ENCODE measurements at places on chromosomes 4 and X. TPM values are rescaled to one million over a fixed set of nuclear protein-coding genes. Genes with fewer than 3 reads are reported as not detected.

GRCh38 chr4:120007191-120007871, 59.3 kb downstream of the MAD2L1 start:
- H3K4me1 ChIP-seq, result no peaks in the 10 kb centered on the region
- no peak for DNase-seq
- no peaks in the 10 kb centered on the region for H3K36me3 ChIP-seq
- no peak overlapping the region for H3K4me3 ChIP-seq
- H3K27me3 ChIP-seq, result peaks cover 2% of the 10 kb centered on the region
- H3K27ac ChIP-seq, result no peak overlapping the region

- DNase-seq, result no peak
- H3K27ac ChIP-seq, result no peak overlapping the region
- H3K27me3 ChIP-seq, result peaks cover 22% of the 10 kb centered on the region
- H3K4me1 ChIP-seq, result peaks cover 7% of the 10 kb centered on the region
- no peak overlapping the region for H3K4me3 ChIP-seq
These were observed 18.7 kb upstream of the DDIT4L start for GRCh38 chr4:100208964-100209363.

DNA sequence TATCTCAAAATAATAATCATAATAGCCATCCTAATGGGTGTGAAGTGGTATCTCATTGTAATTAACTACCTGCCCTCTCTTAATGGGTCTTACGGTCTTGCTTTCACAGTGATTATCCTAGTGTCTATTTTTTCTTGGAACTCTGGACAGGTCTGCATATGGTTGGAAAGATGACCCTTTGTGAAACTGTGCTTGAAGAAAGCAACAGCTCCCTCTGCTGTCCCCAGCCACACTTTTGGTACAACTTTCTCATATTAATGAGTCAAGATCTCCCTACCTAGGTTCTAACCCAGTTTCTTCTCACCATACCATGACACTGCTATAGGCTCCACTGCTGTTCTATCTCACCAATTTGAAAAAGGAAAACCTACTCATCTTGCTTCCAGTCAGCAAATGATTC, 2.4 kb downstream of the TFDP3 start:
- H3K4me3 ChIP-seq, result no peak overlapping the region
- DNase-seq, result no peak
- H3K27ac ChIP-seq, result no peak overlapping the region
- no peaks in the 10 kb centered on the region for H3K4me1 ChIP-seq

- DNase-seq, result no peak
- H3K27me3 ChIP-seq, result no peaks in the 10 kb centered on the region
- no peak overlapping the region for H3K4me3 ChIP-seq
- H3K27ac ChIP-seq, result no peak overlapping the region
- peaks cover 7% of the 10 kb centered on the region for H3K4me1 ChIP-seq
These were observed 25.2 kb downstream of the LETM1 start for GRCh38 chr4:1830642-1831228.

GRCh38 chr4:80295826-80296225, 29.4 kb downstream of the FGF5 start:
- H3K27ac ChIP-seq, result no peak overlapping the region
- no peak overlapping the region for H3K4me3 ChIP-seq
- no peaks in the 10 kb centered on the region for H3K4me1 ChIP-seq
- DNase-seq, result no peak

The SPIN2B gene
- 10.4 TPM for total RNA-seq

GRCh38 chr4:124105212-124105611, 607.3 kb downstream of the ANKRD50 start:
- no peak for DNase-seq
- H3K36me3 ChIP-seq, result no peaks in the 10 kb centered on the region
- no peak overlapping the region for H3K4me3 ChIP-seq
- no peaks in the 10 kb centered on the region for H3K27me3 ChIP-seq

DNA sequence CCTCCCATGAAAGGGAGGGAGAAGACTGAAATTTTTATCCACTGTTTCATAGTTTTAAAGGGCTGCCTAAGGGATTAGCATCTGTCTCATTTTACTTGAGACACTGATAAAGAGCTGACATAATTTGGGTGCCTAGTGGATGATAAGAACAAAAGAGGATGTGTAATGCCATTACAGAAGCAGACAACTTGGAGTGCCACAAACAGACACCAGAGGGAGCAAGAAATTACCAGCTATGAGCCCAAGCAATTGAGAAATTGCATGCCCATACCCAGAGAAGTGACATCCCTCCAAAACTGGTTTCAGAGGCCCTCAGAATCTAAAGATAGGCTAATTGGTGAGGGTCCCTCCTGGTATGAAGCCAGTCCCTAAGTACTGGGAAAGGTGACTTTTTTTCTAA, 38.5 kb upstream of the POU3F4 start:
- DNase-seq, result no peak
- H3K4me1 ChIP-seq, result no peaks in the 10 kb centered on the region
- H3K36me3 ChIP-seq, result no peaks in the 10 kb centered on the region

The TAF7L gene
- not detected for total RNA-seq

The LANCL3 gene
- 0.30 TPM for total RNA-seq

GRCh38 chr4:75343333-75343732, 170.9 kb downstream of the RCHY1 start:
- H3K36me3 ChIP-seq, result no peaks in the 10 kb centered on the region
- no peak for DNase-seq
- H3K27ac ChIP-seq, result no peak overlapping the region
- no peaks in the 10 kb centered on the region for H3K4me1 ChIP-seq

DNA sequence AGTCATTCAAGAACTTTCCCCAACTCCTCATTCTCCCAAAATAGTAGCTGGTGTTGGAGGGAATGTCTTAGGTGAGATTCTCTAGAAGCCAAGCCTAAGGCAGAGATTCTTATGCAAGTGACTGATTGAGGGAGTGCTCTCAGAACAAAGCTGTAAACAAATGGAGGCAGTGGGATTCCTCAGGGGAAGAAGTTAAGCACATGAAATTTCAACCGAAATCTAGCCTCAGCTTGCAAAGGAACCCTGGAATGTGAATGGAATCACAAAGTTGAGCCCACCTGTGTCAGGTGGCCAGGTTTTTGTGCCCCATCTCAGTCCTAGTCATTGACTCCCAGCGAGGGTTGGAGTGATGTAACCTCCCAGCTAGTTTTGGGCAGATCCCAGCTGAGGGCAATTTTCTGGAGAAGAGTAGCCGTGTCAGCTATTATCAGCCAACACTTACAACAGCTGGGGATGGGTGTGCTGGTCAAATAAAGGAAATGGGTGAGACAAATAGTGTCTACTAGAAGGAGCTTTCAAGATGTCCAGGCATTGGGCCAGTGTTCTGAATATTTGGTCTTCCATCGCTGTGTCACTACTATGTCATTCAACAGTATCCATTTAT, 29.7 kb upstream of the FGF2 start:
- H3K36me3 ChIP-seq, result no peaks in the 10 kb centered on the region
- H3K27me3 ChIP-seq, result peaks cover 2% of the 10 kb centered on the region
- H3K27ac ChIP-seq, result no peak overlapping the region
- no peak overlapping the region for H3K4me3 ChIP-seq
- DNase-seq, result no peak

The DAPP1 gene
- 39.5 TPM for total RNA-seq

GRCh38 chrX:118536687-118537461, 41.3 kb downstream of the DOCK11 start:
- H3K4me3 ChIP-seq, result peak overlapping the region; percentile 13
- peaks cover 63% of the 10 kb centered on the region for H3K4me1 ChIP-seq
- H3K27ac ChIP-seq, result peak overlapping the region; percentile 86
- DNase-seq, result peak; percentile 57

- no peaks in the 10 kb centered on the region for H3K27me3 ChIP-seq
- peaks cover 31% of the 10 kb centered on the region for H3K36me3 ChIP-seq
- no peak overlapping the region for H3K27ac ChIP-seq
- H3K4me1 ChIP-seq, result no peaks in the 10 kb centered on the region
- DNase-seq, result no peak
- no peak overlapping the region for H3K4me3 ChIP-seq
These were observed 78.7 kb upstream of the OGT start for GRCh38 chrX:71454222-71454621.

The AWAT2 gene
- not detected for total RNA-seq

DNA sequence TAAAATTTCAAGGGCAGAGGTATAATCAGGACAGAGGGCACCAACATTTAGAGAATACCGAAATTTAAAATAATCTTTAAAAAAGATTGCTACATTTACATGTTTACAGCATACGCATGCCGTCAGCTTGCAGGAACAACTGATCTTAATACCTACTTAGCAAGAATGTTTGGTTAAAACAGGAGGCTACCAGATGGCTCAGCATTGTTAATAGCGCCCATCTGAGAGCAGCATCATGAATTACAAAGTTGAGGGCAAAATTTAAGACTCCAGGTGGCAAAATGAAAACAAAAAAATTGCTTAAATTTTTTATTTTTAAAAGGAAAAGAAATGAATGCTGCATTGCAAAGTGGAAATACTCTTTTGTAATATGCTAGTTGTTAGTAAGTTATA, 241.3 kb downstream of the C4orf33 start:
- H3K27ac ChIP-seq, result no peak overlapping the region
- H3K27me3 ChIP-seq, result peaks cover 6% of the 10 kb centered on the region
- H3K4me1 ChIP-seq, result no peaks in the 10 kb centered on the region
- no peaks in the 10 kb centered on the region for H3K36me3 ChIP-seq

The PASD1 gene
- not detected for total RNA-seq

The EXOC1L gene
- total RNA-seq, result not detected

The OTUD6A gene
- total RNA-seq, result not detected

- H3K4me1 ChIP-seq, result no peaks in the 10 kb centered on the region
- H3K4me3 ChIP-seq, result no peak overlapping the region
- H3K27me3 ChIP-seq, result no peaks in the 10 kb centered on the region
- H3K36me3 ChIP-seq, result no peaks in the 10 kb centered on the region
- DNase-seq, result no peak
These were observed 44.6 kb upstream of the LINC00632 start for GRCh38 chrX:140664939-140665338.

The CDX4 gene
- total RNA-seq, result not detected

DNA sequence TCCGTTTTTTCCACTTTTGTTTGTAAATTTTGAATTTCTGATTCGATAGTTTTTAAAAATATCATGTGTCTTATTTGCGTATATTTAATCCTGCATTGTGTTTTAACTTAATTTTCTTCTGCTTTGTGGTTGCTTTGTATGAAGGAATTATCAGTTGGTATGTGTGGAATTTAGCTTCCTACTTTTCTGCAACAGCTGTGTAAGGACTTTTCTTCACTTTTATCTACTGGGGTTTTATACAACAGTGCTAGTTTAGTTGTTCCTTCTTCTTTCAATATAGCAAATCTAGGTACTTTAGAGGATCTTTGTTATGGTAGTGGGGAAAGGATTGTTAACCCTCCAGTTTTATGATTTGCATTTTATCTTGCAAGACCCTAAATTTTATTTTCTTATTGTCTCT, 410.3 kb downstream of the CCSER1 start:
- H3K27me3 ChIP-seq, result no peaks in the 10 kb centered on the region
- no peak overlapping the region for H3K27ac ChIP-seq
- H3K4me1 ChIP-seq, result no peaks in the 10 kb centered on the region

- no peak for DNase-seq
- no peaks in the 10 kb centered on the region for H3K27me3 ChIP-seq
- H3K4me3 ChIP-seq, result no peak overlapping the region
- H3K36me3 ChIP-seq, result no peaks in the 10 kb centered on the region
- H3K4me1 ChIP-seq, result no peaks in the 10 kb centered on the region
These were observed 21.8 kb downstream of the FHL1 start for GRCh38 chrX:136168929-136169735.

The PNMA6F gene
- total RNA-seq, result not detected

GRCh38 chr4:141731481-141731880, 95.1 kb downstream of the IL15 start:
- no peaks in the 10 kb centered on the region for H3K4me1 ChIP-seq
- no peak for DNase-seq
- no peaks in the 10 kb centered on the region for H3K36me3 ChIP-seq

The ZMAT1 gene
- total RNA-seq, result 6.5 TPM

The XG gene
- not detected for total RNA-seq

The UVSSA gene
- total RNA-seq, result 19.1 TPM

GRCh38 chrX:46589977-46590723, 16.6 kb downstream of the CHST7 start:
- H3K27ac ChIP-seq, result no peak overlapping the region
- no peak overlapping the region for H3K4me3 ChIP-seq
- peaks cover 45% of the 10 kb centered on the region for H3K4me1 ChIP-seq
- no peak for DNase-seq
- H3K36me3 ChIP-seq, result peaks cover 22% of the 10 kb centered on the region

GRCh38 chr4:121421594-121421993, 40.8 kb upstream of the QRFPR start:
- H3K27ac ChIP-seq, result no peak overlapping the region
- H3K4me3 ChIP-seq, result no peak overlapping the region

The ADH6 gene
- not detected for total RNA-seq

All from activated CD4-positive, alpha-beta T cell treated with anti-CD3 and anti-CD28 coated beads, Interleukin-2, amount 10 ng/mL, durations not matched to agents 7 days and 5 days (primary cell).